ENCODE measurements at places on chromosomes 3 and 15.

DNA sequence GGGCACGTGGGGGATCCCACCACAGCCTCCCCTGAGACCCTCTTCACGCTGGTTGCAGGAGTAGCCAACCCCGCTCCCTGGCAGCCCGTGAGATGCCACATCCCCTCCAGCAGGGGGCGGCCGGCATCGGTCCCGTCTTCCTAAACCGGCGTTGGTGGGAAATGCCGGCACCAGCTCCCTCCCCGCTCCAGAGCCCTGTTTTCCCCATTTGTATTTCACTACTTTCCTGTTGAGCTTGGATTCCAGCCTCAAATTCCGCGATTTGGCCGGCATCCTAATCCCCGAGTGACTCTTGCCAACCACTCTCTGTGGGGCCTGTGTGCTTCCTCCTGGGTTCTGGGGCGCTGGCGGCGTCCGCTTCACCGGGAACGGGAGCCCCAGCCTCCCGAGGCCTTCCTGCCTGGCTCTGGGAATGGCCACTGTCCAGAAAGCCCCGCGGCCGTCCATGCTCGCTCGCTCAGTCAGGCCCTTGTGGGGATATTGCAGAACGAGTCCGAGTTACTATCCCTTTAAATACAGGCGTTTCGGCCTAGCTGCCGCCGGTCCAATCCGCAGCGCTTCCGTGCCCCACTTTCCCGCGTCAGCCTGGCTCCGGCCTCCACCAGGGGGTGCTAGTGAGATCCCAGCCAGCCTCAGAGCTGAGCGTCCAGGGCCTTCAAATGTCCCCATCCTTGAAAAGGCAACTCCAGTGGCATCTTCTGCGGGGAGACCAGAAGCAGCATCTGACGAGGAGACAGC lies 8.1 kb upstream of the ADAMTS17 start:
- DNase-seq: peak; percentile 90

DNA sequence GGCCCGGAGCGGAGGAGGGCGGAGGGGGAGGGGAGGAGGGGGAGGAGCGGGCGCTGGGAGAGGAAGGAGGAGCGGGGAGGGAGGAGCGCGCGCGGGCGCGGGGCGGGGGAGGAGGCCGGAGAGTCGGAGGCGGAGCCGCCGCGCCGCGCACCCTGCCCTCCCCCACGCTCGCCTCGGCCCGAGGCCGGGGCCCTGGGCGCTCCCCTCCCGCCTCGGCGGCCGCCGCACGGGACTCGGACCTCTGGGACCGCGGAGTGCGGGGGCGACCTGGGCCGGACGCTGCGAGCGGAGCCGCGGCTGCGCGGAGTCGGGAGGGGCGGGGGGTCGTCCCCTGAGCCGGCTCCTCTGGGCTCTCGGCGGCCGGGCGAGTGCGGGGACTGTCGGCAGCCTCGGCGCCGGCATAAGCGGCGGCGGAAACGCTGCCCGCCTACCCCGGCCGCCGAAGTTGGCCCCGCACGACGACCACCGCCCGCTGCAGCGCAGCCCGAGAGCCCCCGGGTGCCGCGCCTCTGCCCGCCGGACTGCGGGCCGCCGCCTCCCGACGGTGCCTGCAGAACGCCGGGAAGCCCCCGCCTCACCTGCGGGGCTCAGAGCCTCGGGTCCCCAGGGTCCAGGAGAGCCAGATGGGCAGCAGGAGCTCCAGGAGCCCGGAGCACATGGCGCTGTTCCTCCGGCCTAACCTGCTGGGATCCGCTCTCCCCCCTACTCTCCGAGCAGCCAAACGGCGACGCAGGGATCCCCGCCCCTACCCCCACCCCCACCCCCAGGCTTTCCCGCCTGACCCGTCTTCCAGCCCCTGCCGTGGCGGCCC lies 406 bp upstream of the GABRB3 start:
- no peak for DNase-seq

DNA sequence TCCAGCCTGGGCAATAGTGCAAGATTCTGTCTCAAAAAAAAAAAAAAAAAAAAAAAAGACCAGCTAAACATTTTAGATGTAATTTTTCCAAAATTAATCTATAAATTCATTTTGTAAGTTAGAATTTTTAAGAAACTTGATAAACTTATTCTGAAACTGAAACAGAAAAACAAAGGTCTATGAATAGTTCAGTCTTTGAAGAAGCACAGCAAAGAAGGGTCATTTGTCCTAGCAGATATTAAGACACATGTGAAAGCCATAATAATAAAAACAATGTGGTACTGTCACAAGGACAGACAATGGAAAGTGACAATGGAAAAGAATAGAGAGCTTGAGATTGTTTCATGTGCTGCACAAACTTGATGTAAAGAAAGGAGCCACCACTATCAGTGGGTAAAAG lies 29.0 kb upstream of the PRSS50 start:
- no peak for DNase-seq

- no peak for DNase-seq
Observed at GRCh38 chr3:62636235-62636826, 238.9 kb downstream of the CADPS start.

DNA sequence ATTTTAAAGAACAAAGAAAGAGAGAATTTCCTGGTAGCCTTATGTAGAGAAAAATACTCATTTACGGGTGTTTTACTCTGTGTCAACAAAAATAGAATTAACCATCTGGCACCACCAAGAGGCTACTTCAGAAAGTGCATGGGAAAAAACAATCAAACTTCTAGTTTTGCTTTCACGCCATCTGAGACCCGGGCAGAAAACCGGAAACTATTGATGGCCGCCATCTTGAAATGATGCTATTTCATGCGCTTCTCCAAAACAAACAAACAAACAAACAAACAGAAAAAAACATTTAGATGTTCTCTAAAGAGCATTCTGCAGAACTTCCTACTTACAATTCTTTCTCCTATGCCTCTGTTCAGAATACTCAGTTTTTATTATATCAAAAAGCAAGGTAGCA lies 49.4 kb upstream of the SYNPR start:
- DNase-seq: no peak

- DNase-seq: no peak
Observed at GRCh38 chr15:65083262-65083701, 6.7 kb downstream of the KBTBD13 start.

DNA sequence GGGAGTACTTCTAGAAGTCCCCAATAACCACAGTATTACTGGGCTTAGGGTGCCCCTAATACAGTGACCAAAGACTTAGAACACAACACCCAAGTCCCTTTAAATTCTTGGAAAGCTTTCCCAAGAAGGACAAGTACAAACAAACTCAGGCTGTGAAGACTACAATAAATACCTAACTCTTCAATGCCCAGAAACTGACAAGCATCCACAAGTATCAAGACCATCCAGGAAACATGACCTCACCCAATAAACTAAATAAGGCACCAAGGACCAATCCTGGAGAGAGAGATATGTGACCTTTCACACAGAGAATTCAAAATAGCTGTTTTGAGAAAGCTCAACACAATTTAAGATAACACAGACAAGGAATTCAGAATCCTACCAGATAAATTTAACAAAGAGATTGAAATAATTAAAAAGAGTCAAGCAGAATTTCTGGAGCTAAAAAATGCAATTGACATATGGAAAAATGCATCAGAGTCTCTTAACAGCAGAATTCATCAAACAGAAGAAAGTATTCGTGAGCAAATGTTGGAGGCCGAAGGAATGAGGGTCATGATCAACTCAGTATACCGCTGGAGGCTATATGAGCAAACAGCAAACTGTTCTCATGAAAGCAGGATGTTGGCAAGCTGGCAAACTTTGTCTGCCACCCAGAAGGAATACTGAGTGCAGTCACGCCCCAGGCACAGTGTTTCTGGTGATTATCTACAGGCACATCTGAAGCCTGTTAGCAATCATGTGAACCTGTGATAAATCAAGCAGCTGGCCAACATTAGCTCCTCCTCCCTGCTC lies 87.0 kb upstream of the NECTIN3 start:
- DNase-seq: no peak

DNA sequence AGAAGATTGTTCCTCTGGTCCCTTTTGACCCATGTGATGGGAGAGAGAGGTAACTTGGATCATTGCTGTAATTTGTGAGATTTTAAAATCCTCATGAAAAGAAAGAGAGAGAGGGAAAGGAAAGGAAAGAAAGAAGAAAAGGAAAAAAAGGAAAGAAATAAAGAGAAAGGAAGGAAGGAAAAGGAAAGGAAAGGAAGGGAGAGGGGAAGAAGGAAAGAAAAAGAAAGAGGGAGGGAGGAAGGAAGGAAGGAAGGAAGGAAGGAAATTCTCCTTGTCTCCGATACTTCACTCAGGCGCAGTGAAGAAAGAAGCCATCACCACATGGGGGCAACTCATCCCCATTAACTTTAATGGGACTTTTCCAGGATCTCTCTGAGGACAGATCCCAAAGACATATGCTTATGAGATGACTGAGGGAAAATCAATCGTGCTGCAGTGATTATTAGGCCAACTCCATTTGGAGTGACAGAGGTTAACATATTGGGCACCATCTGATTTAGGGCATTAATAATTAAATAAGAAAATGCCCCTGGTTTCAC lies 123.0 kb downstream of the MEGF11 start:
- no peak for DNase-seq

DNA sequence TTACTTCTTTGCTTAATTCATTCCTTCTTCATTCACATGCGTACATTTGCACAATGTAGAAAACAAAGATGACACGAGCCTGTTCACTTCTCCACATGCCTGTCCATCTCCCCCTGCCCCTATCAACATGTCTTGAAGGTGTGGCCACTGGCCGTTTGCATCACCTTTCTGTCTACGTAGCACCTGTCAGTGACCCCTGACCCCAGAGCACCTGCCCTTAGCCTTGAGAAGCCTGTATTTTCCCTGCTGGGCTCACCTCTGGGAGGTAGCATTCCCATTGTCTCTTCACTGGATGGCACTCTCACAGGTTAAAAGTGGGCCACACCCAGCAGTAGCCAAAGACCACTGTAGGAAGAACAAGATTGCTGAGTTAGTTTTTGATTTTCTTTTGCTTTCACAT lies 234.1 kb downstream of the THSD4 start:
- DNase-seq: no peak

GRCh38 chr15:89278307-89278706 lies 34.5 kb downstream of the FANCI start:
- no peak for DNase-seq

DNA sequence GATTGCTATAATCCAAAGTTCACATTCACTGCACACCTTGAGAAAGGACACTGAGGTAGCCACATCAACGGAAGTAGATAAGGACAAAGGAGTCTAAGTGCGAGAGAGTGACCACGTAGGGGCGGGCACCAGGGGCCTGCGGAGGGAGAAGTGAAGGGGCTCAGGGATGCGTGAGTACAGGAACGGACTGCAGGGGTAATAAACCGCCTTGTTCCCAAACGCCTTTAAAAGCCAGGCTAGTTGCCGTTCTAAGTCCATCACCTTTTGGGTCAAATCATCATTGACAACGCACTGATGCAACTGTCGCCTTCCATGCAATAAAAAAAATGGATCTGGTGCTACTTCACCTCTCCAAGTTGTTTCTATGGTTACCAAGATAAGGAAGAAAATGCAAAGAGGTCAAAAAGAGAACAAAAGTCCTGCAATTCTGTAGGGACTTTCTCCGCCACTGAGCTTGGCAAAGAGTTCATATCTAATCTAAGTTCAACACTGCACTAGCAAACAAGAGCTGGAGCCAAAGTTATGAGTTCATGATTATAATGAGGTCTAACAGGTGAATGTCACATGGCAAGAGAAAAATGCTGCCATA lies 32.6 kb upstream of the ATP11B start:
- DNase-seq: no peak

GRCh38 chr3:134446800-134447199 lies 39.0 kb downstream of the ANAPC13 start:
- DNase-seq: no peak

DNA sequence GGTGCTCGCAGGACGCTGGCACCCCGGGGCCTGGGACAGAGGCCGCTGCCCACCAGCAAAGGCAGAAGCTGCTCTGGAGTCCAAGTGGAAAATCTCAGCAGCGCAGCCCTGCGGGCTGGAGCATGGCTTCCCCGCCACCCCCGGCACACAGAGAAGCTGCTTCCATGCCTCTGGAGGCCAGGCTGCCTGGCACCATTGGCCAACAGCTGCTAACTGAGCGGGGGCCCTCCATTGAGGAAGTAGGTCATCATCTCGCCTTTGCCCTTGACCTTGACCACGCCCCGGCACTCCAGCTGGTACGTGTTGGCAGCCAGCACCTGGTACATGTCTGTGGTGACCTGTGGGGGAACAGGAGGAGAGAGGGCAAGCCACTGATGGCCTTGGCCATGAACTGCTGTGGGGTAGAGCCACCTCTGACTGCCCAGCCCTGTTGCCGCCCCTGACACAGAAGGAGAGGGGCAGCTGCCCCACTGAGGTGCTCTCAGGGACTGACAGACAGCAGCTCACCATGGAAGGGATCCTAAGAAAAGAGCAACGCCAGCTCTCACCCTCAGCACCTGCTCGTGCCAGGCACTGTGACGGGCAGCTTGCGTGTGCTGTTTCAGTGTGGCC lies 82.8 kb downstream of the SEC22A start:
- no peak for DNase-seq

DNA sequence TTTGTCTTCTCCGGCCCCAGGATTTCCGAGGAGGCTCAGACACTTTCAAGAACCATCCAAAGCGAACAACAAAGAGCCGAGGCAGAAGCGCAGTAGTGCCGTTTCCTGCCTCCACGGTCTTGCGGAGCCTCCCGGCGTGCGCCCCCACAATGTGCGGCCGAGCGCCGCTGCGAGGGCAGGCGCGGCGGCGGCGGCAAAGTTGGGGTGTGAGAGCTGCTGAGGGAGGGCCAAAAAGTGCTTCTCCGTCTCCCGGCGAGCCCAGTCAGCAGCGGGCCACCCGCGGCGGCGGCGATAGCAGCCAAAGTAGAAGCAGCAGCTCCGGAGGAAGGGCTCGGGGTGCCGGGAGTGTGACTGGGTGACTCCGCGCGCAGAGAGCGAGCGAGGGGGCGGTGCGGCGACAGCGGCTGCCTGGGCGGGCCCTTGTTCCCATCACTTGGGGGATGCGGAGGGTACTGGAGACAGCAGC lies 749.1 kb downstream of the ROBO1 start:
- no peak for DNase-seq

DNA sequence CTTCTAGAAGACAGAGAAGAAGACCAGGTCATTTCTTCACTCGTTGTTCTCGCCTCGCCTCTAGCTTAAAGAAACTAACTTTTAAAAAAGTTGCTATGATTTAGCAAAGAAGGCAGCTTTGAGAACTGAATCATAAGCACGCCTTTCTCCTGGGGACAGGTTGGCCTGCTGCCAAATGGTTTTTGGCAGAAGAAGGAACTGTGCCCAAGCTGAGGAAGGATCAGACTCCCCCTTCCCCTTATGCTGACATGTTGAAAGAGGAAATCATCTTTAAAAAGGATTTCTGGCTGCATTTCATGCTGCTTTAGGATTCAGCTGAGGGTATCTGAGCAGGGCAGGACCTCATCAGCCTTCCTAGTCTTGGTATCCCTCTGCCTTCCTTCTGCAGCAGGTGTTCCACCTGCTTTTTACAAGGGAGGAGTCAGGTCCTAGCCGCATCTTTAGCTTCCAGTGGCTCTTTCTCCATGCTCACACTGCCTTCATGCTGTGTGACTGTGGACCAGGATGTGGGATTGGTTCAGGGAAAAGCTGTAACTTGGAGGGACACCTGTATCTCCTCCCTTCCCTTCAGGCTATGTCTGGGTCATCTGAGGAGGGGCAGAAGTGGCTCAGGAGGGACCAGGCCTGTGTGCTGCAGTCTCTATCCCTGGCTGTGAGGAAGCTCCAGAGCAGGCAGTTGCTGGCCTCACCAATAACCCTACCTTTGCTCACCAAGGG lies 34.1 kb upstream of the HACD2 start:
- DNase-seq: no peak

All from cortex of kidney (tissue), 1 donor.